ENCODE measurements at places on chromosomes 5 and 9.

DNA sequence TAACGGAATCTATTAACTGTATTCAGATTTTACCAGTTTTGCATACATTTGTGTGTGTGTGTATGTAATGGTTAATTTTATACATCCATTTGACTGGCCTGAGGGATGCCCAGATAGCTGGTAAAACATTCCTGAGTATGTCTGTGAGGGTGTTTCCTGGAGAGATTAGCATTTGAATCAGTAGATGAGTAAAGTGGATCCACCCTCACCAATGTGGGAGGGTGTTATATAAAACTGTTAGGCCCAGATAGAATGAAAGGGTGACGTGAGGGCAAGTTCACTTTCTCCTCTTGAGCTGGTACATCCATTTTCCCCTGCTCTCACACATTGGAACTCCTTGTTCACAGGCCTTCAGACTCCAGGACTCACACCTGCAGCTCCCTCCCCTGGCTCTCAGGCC lies 88.7 kb downstream of the EMB start:
- DNase-seq = no peak

GRCh38 chr9:72749276-72749675 lies 203.6 kb downstream of the ALDH1A1 start:
- no peak for DNase-seq

GRCh38 chr9:5073701-5074100 lies 88.6 kb downstream of the JAK2 start:
- no peak for DNase-seq

DNA sequence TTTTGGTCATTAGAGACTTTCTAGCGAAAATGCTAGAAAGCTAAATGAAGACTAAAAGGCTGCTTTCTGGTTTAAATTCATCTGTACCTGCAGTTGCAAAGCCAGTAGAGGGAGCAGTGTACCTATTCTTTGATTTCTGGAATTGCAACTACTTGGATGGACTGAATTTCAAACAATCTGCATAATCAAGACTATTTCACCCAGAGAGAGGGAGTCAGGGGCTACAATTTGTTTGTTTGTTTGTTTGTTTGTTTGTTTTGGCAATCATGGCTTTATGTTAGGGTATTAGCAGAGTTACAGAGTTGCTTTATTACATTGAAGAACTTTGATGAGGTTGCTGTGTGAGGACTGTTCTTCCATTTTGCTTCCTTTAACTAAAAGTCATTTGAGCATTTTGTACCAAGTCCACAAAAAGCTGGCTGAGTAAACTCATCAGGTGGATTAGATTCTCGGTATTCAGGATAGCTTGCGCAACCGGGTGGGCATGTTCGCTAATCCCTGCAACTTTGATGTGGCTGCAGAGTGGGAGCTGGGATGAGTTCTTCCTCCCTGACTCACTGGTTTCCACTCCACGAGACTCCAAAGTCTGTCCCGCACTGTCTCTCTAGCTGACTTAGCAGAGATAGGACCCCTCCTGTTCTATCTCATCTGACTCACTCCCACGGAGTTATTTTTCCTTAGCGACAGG lies 80.0 kb upstream of the TUT7 start:
- DNase-seq = no peak

- DNase-seq = no peak
Observed at GRCh38 chr5:28216939-28217360, 1178.6 kb upstream of the CDH9 start.
